Posterior vena cava (tissue), 2 donors: ENCODE measurements at places on chromosomes 3 and 15. TPM values are rescaled to one million over a fixed set of nuclear protein-coding genes. Genes with fewer than 3 reads are reported as not detected.

Gene PARP3
- total RNA-seq: 22.3 TPM

GRCh38 chr15:64507293-64507802 lies 47.0 kb downstream of the ZNF609 start:
- DNase-seq: peak; percentile 87

Gene KNL1
- 0.52 TPM for total RNA-seq

GRCh38 chr3:72336821-72337479 lies 511.3 kb downstream of the SHQ1 start:
- no peak for DNase-seq

Gene C2CD4A
- not detected for total RNA-seq

GRCh38 chr3:123155471-123156011 lies 46.2 kb upstream of the SEC22A start:
- DNase-seq: no peak

DNA sequence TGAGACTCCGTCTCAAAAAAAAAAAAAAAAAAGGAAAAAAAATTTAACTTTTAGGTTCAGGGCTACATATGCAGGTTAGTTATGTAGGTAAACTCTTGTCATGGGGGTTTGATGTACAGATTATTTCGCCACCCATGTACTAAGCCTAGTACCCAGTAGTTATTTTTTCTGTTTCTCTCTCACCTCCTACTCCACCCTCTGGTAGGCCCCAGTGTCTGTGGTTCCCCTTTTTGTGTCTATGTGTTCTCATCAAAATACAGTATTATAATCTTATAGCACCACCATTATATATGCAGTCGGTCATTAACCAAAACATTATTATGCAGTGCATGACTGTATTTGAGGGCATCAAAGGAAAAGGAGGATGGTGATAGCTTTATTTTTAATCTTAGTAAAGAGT lies 47.3 kb downstream of the CHP1 start:
- DNase-seq: no peak

Gene OR5K2
- total RNA-seq: not detected

DNA sequence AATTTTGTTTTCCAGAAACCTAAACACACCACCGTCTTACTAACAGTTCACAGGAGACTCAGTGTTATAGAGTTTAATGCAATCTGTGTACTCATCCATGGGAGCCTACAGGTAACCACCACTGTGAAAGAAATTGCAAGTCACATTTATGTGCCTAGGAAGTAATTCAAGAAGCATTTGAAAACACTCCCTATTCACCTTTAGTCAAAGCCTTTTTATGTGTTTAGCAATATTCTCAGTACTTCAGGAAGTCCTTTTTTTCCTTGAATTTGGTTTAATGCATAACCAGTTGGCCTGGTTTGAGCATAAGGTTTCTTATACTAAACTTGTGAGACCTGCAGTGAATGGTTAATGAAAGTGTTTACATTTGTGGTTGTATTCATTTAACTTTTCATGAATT lies 346.1 kb downstream of the CHST2 start:
- no peak for DNase-seq

- no peak for DNase-seq
These were observed 502 bp downstream of the DPH3 start for GRCh38 chr3:16264174-16264707.

DNA sequence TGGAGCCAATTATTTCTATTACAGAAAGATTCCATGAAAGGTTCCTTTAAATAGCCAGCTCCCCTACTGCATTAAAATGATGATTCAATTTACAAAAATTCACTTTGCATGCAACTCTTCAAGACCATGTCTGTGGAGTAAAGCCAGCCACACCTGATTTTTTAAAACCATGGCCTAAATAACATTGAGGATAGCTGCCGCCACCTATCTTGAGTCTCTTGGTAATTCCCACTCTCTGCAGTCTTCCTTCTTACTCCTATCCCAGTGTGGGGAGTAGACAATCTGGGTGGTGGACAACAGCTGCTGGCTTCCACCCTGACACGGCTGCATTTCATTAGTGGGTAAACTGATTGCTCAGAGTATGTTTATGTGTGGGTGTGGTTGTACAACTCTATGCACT lies 10.7 kb downstream of the LRTM1 start:
- no peak for DNase-seq

GRCh38 chr3:23676093-23676492 lies 129.7 kb upstream of the UBE2E1 start:
- no peak for DNase-seq

DNA sequence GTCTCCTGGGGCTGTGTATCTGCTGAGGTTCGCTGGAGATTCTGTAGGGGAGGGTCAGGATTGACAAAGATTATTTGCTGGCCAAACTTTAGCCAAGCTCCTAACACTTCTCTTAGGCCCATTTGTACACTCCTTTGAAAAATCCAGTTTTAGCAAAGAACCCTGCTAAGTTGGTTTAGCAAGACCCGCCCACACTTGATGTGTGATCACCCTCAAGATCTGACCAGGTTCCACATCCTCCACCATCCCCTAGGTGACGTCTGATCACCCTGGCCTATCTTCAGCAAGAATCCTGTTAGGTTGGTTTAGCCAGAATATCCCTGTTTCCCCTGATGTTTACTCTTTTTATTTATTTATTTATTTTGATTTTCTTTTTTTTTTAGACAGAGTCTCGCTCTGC lies 14.8 kb upstream of the SLC35G2 start:
- DNase-seq: no peak

Gene RGMA
- 20.3 TPM for total RNA-seq

Gene ZNF35
- 16.1 TPM for total RNA-seq

Gene B3GALNT1
- total RNA-seq: 14.7 TPM

DNA sequence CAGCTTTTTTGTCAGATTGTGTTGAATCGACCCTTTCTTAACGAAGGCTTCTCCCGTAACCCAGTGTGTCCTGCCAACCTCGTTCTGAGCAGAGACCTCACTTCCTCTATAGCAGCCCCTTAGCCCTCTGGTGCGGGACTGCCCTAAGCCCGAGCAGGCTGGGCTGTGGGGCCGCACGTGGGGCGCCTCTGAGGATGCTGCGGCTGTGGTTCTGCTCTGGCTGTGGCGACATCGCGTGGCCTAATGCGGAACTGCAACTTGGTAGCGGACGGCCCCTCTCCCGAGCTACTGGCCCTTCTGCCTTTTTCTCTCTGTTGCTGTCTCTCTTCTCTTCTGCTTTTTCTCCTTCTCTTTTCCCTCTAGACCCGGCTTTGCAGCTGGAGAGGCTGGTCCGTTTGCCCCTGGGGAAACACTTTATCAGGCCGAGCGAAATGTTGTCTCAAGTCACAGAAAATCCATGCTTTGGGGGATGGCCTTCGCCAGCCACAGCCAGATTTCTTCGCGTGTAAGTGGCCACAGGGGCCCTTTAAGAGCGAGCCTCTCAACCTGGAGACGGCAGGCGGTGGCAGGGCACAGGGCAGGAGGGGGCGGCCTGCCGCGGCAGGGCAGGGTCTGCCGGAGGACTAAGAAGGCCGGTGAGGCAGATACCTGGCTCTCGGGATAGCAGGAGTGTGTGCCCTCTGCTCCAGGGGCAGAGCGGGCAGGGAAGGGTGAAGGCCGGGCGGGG lies 19.4 kb upstream of the KIF23 start:
- DNase-seq: peak; percentile 95

Gene LRRC34
- total RNA-seq: 4.8 TPM

GRCh38 chr3:71307991-71308697 lies 275.4 kb downstream of the FOXP1 start:
- no peak for DNase-seq

DNA sequence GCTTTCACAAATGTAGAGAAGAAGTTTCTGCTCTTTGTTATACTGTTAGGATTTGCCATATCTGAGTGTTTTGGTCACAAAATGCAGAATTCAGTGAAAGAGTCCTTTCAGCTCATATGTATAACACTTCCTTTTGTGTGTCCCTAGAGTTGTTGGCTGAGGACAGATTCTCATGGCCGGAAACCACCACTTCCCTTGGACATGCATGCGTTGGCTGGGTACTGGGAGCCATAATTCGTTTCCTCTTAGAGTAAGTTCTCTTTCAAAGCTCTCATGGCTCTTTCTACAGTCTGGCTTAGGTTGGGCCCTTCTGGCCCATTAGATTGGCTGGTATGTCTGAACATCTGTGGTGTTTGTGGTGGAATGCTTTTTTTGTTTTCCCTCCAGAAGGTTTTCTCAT lies 298.5 kb downstream of the DIPK2A start:
- no peak for DNase-seq

DNA sequence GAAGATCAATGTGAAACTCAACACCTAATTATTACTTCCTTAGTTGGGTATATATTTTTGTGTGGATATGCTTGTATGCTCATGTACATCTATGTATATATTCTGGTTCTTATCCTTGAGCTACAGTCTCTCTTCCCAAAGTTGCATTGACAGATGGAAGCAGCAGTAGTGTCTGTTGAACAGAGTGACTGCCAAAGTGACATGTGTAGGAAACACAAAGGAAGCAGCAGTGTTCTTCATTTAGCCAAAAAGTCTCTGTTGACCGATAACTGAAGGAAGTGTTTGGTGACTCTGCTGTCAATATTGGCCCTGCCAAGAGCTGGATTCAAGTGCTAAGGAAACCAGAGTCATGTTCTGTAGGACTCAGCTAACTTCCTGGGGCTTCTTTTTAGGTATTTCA lies 123.8 kb downstream of the C3orf70 start:
- DNase-seq: no peak

Gene PLOD2
- total RNA-seq: 64.1 TPM

Gene JAGN1
- 20.0 TPM for total RNA-seq

GRCh38 chr15:65824941-65825544 lies 33.0 kb upstream of the DENND4A start:
- no peak for DNase-seq
